ENCODE measurements at places on chromosomes 3 and 15.
A peak's percentile ranks its signal among the peaks of the same experiment; 100 is the strongest.

GRCh38 chr3:47024932-47025331 lies 45.5 kb downstream of the NBEAL2 start:
- H3K36me3 ChIP-seq: peaks cover 16% of the 10 kb centered on the region
- no peak for DNase-seq
- no peak overlapping the region for H3K4me3 ChIP-seq
- peaks cover 22% of the 10 kb centered on the region for H3K4me1 ChIP-seq
- no peak overlapping the region for H3K27ac ChIP-seq

- no peaks in the 10 kb centered on the region for H3K36me3 ChIP-seq
- H3K4me3 ChIP-seq: no peak overlapping the region
- H3K27me3 ChIP-seq: no peaks in the 10 kb centered on the region
- no peak overlapping the region for H3K27ac ChIP-seq
- no peak for DNase-seq
Measured at GRCh38 chr3:55607844-55608243, 120.7 kb upstream of the WNT5A start.

DNA sequence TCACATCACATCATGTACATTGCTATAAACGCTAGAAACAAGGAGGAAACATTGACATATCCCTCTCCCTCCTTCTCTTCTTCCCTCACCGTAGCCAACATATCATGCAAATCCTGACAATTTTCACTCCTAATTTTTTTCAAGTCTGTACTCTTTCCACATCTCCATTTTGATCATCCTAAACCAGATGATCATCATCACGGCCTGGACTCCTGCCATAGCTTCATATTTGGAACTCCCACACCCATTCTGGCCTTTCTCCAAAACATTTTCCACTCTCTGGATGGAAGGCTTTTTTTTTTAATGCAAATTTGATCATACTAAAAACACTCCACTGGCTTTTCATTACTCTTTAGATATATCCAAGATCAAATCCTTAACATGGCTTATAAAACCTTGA lies 248.0 kb upstream of the CNTN3 start:
- H3K4me3 ChIP-seq: no peak overlapping the region
- H3K36me3 ChIP-seq: no peaks in the 10 kb centered on the region
- no peaks in the 10 kb centered on the region for H3K4me1 ChIP-seq
- DNase-seq: no peak

DNA sequence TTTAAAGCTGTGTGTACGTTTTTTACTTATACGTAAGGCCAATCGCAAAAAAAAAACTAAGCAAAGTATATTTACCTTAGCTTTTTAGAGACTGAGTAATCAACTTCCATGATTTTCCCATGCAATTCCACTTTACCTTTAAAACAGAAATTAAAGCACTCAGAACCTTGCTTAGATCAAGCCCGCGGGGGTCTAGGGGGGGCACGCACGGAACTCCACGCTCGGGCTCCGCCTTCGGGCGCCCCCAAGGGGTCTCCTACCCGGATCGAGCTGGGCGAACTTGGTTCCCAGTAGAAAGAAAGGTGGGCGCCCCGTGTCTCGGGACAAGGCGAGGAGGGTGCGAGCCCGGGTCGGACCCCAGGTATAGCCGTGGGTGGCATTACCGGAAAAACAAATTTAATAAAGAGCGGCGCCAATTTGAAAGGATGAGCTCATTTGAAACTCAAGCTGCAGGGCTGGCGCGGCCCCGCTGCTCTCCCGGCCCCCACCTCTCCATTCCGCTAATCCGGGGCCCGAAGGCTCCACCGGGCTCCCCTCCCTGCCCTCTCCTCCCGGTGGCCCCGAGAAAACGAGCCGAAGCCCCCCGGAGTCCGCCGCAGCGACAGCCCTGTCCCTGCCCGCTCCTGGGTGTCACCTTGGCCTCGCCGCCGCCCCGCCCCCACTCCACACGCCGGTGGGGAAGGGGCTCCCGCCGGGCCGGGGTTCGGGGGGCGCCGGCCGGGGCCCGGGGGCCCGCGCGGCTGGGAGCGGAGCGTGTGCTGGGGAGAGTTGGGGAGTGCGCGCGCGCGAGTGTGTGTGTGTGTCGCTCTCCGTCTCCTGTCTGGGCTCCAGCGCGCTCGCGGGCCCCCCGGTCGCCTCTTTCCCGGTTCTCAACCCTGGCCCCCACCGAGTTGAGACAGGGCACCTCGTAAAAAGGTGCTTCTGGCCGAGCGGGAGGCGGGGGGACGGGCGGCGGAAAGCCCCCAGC lies 1.5 kb downstream of the IGF2BP2 start:
- no peak for DNase-seq
- H3K4me3 ChIP-seq: peak overlapping the region; percentile 66
- no peaks in the 10 kb centered on the region for H3K36me3 ChIP-seq
- H3K27me3 ChIP-seq: peaks cover 71% of the 10 kb centered on the region
- H3K27ac ChIP-seq: no peak overlapping the region
- peaks cover 10% of the 10 kb centered on the region for H3K4me1 ChIP-seq
